ENCODE measurements at places on chromosomes 13 and 19. TPM values are rescaled to one million over a fixed set of nuclear protein-coding genes. Genes with fewer than 3 reads are reported as not detected.

BCAM gene
- total RNA-seq = 33.7 TPM

DNA sequence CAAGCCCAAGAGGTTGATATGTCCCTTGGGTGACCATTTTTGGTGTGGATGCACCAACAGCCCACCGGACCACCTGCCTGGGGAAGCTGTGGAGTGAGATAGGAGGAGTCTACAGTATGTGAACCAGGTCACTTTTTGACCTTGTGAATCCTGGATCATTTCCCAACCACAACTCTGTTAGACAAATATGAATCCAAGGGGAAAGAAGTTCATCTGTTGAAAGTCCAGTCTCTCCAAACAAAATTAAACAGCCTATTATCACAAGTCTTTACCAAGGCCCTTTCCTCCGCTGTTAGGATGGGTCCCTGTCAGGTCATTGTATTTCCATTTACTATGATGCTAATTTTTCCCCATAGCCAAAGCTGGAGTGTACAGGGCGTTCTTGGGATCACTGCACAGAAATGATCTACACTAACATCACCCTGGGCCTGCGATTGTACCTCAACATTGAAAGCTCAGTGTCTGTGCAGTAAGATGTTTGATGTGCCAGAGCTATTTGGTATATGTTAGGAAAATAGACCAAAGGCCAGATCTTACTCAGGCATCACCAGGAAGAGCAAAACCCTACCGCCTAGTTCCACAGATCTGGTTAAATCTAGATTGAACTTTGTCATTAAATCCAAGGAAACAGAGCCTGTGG is 117.1 kb downstream of the STARD13 start:
- no peak for DNase-seq

DNA sequence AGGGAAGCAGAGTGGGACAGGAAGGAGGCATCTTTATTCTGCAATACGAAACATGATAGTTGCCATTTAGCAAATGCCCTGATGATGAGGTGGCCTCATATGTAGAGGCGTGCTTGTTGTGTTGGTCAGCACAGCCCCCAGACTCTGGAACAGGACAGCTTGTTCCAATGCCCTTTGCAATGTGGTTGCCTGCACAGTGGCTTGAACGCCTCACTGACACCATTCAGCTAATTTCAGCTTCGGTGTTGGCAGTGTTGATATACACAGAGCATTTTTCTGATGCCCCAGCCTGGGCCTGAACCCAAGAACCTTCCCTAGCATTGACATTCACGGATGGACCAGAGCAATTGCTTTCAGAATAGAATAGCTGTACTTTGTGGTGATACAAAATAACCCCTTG is 133.3 kb downstream of the HS6ST3 start:
- no peak for DNase-seq

GRCh38 chr19:33395561-33396550 is 22.3 kb downstream of the CEBPG start:
- DNase-seq = no peak
